ENCODE measurements at places on chromosomes 2 and 18.

GRCh38 chr2:54271843-54272627 lies 16.0 kb upstream of the TSPYL6 start:
- DNase-seq, result peak; percentile 1

DNA sequence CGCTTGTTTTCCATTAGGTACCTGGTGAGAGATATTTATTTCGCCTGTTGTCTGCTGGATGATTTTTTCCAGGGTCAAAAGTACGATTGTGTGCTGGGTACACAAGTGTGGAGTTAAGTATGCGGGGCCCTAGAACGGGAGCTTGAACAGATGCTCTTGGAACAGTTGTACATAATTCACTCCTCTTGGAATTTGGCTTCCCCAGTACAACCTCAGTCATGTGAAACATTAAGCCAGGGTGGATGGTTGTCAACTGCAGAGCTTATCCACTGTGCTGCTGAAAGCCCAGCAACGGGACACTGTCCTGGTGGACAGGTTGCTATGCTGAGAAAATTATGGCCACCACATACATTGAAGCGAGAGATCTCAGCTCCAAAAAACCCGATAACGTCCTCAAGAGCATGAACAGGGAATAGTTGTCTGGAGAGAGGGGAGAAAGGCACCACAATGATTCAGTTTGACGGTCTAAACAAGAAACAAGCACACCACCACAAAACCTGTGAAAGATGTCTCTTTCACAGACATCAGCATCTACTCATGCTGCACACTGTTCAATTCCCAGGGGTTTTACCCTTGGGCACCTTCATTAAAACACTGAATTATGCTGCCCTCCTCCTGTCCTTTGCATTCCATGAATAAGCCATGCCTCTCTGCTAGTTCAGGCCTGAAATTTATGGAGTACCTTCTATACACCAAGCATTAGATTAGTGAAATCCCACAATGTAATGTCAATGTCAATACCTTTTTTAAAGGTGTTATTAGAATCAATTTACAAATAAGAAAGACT lies 176.8 kb upstream of the TRIB2 start:
- no peak for DNase-seq

DNA sequence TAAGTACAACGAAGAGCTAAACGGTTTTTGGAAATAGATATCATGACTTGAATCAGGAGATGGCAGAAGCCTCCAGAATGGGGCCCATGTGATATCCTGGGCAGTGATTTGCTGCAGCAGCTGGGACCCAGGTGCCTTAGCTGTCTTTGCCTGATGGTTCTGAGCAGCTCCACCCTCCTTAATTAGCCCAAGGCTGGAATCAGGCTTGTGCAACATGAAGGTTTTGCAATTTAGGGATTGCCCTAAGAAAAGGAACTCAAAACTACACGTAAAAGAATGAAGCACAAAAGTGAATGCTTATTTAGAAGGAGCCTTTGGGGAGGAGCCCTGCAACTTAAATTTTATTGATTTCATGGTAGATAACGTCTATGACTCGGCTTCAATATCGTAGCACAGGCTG lies 17.3 kb upstream of the CNDP2 start:
- DNase-seq, result no peak

GRCh38 chr2:31213601-31214443 lies 3.5 kb downstream of the CAPN14 start:
- no peak for DNase-seq

DNA sequence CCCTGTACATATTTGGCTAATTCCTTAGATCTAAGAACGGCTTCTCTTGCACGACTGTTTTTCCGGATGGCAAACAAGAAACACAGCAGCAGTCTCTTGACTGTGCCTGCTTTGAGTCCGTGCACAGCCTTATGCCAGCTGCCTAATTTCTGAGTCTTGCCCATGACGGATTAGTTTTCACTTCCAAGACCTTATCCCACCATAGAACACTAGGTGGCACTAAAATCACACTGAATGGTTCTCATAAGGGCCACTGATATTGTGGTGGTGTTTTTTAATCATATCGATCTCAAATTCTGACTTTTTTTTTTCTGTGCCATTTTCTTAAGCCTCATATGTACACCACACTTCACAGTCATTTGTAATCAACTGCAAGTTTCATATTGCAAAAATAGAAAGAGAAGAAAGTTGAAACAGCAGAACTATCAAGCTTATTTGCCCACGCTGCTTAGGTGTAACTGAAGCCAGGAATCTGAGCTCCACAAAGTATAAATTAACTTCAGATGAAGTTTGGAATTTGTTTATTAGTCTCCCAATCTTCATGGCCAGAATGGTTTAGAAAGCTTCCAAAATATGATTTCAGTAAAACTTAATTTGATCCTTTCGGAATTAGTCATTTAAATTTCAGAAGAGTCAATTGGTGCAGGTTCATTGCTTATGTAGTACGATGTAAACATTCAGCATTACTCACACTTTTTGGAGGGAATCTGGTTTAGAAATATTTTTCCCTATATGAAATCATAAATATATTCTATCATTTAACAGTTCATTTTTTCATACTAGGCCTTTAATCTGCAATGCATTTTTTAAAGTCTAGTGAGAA lies 45.5 kb upstream of the SCN7A start:
- DNase-seq, result peak; percentile 1

- no peak for DNase-seq
Measured at GRCh38 chr2:6580982-6581381, 284.7 kb downstream of the CMPK2 start.

DNA sequence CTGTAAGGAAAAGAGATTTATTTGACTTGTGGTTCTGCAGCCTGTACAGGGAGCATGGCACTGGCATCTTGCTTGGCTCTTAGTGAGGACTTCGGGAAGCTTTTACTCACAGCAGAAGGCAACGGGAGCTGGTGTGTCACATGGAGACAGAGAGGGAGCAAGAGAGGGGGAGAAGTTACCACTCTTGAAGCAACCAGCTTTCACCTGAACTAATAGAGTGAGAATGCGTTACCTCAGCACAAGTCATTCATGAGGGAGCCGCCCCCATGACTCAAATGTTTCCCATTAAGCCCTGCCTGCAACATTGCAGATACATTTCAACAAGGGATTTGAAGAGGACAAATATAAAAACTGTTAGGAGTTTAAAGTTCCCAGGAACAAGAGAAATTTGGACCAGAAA lies 190.0 kb downstream of the CYRIA start:
- DNase-seq, result no peak

DNA sequence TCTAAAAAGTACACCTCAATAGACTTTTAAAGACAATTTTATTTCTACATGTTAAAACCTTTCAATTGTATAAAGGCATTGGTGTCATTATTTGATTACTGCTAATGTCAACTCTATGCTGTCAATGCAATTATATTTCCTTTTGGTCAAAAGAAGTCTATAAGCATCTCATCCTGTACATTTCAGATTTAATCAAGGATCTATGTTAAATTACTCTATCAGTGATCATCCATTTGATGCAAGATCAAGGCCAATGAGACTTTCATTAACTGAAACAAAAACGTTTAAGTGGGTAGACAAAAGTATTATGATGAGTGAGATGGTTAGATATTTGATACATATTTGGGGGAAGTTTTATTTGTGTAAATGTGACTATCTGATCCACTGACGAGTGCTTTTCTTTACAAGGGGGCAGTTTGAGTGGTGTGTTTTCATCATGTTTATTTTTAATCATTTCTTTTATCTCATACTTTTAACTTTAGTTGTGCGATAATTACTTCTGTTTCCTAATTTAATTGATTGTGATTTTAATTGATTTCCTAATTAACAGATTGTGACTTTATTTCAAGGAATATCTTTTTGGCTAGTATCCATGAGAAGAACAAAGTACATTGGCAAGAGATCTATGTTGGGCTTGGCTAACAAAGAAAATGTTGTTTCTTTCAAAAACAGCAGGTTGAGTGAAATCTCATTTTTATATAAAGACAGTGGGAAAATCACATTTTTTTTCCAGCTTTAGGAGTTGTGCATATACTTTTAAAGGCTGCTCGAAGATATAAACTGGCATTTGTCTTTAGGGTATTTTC lies 1.1 kb downstream of the ARHGAP28 start:
- no peak for DNase-seq

GRCh38 chr2:119522671-119523070 lies 1.6 kb downstream of the SCTR start:
- DNase-seq, result no peak

GRCh38 chr2:13103151-13103550 lies 386.4 kb downstream of the TRIB2 start:
- no peak for DNase-seq

DNA sequence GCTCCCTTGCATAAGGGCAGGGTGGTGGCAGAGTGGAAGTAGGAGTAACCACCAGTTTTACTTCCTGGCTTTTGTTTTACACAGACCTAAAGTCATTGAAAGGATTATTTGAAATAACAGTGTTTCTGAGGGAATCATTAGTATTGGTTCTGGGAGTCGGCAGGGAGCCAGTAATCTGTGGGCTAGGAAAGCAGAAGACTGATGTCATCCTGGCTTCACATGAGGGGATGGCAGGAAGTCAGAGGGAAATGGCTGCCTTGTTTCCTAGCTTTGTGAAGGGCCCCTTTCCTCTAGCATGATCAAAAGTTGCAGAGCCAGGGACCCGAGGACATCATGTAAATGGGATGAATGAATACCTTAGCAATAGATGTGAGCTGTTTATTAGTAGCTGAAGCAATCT lies 792.6 kb downstream of the CPS1 start:
- DNase-seq, result no peak

DNA sequence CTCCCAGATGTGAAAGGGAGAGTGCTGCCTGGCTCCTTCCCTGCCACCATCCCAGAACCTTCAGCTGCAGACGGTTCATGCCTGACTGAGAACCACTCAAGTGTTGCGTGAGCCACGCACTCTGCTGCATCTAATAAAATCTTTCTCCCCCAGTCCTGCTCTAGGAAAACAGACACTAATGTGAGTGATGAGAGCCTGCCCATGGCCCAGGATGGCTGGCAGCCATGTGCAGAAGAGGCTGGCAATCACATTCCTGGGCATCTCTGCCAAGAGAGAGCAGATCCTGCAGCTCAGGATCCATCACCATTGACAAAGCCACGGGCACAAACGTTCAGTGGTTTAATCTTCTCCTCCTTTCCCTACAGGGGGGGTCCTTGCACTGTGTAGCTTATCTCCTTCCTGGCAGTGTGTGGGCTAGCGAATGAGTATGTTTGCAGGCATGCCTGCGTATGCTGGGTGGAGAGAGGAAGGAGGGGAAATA lies 477.5 kb downstream of the SLC4A3 start:
- no peak for DNase-seq

DNA sequence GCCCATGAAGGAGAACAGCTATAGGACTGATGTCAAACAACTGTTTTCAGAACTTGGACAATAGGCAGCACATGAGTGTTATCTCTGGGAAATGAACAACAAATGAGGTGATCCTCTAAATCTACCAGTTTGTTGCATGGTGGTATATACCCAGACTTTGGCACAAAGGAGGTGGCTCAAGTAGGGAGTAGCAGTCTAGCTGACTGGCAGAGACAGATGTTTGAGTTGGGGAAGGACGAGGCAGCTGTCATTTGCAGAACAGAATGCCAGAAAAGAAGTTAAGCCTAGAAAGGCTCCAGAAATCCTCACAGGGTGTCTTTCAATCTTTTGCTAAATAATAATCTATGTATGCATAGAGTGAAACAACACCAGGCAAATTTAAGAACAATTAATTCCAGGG lies 47.4 kb downstream of the RPE start:
- DNase-seq, result no peak

DNA sequence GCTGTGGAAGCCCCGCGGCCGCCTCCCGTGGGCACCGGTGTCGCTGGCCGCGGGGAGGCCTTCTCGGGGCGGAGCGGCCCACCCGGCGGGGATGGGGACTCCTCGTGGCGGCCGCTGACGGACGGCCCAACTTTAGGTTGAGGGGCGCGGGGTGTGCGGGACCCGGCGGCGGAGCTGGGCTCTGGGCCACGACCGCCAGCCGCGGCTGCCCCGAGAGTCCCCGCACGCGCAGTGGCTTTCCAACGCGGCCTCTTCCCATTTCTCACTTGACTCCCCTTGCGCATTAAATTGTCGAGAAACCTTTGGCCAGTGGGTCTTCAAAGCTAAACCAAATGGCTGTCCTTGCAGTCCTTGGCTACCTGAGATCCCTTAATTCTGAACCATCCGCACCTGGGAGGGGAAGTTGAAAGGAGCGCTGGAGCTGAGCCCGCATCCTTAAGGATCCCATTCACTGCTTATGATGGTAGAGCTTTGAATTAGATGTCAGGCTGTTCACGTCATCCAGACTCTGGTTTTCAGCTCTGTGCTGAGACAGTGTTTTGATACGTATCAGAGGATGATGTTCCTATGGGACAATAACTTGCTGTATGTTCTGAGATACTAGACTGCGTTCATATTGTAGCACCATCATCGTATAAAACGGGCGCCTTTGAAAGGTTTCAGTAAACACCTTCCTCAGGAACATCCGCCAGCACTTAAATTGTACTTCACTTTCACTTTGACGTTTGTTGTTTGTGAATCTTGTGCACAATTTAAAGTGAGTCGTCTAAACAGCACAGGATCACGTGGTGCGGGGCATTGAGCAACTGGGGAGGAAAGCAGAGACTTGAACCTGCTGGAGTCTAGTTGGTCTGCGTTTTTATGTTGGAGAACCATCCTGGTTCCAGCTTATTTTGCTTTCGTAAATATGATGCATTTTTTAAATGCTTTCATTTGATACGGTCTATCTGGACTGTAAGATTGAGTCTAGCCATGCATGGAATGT lies 874 bp downstream of the CLIP4 start:
- peak; percentile 73 for DNase-seq

DNA sequence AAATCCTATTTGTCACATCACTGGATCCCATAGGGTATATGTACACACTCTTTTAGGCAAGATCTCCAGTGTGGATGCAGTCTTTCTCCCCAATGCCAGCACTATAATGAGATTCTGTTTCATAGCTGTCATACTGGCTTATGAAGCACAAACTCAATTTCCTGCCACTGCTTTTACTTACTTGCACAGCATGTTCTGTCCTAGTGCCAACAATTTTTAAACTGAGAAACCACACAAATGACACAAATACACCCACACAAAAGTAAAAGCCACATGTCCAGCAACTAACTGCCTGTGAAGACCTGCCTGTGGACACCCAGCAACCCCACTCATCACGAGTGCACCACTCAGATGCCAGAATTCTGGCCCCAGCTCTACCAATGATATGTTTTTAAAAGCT lies 29.6 kb upstream of the RNU4ATAC start:
- no peak for DNase-seq

DNA sequence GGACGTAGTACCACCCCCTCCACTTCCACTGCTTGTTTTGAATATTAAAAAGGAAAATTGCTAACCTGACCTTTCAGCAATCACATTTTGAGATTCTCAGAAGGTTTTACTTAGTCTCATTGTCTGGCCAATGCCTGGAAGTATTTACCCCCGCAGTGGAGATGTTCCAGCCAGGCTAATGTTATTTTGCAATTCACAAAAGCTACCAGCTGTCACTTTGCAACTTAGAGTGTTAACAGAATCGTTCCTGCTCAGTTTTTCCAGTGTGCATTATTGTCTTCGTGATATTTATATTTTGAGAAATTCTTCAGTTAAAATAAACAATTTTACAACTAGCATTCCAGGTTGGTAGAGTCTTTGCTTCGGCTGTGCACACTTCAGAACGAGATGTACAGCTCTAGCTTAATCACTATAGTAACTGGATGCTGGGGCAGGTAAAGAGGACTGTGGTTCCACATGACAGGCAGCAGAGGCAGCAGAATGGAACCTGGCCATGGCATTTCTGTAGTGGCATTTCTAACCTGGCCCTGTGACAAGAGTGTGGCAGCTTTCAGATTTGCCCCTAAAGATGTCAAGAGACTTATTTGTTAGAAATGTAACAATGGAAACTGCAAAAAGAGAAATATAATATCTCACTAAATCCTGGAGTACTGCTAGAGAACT lies 85.1 kb downstream of the DTNA start:
- no peak for DNase-seq

GRCh38 chr2:207235621-207236020 lies 69.9 kb upstream of the KLF7 start:
- DNase-seq, result no peak

Data from CD4-positive, alpha-beta T cell treated with Interleukin-1 beta for 1 hour (primary cell).